ENCODE measurements at places on chromosomes 12 and 14.

GRCh38 chr14:54711312-54711711, 144.4 kb downstream of the SAMD4A start:
- no peak for DNase-seq

- no peak for DNase-seq
Observed at GRCh38 chr12:174124-174523, 39.8 kb downstream of the SLC6A12 start.

DNA sequence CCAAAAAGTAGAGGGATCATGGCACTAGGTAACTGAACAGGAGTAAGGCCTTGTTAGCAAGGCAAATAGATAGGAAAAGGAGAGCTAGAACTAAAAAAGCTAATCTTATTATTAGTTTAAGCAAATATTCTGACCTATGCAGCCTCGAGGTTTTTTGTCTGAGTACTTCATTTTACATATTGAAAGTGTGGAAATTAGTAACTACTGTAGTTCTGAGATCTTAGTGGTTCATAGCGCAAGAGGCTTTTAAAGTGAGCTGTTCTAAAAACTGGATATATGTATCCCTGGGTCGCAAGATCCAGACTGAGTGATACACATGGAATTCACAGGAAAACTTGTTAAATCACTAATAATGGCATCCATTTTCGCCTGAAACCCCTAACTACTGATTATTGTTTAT, 411.0 kb upstream of the SOX5 start:
- DNase-seq, result no peak

DNA sequence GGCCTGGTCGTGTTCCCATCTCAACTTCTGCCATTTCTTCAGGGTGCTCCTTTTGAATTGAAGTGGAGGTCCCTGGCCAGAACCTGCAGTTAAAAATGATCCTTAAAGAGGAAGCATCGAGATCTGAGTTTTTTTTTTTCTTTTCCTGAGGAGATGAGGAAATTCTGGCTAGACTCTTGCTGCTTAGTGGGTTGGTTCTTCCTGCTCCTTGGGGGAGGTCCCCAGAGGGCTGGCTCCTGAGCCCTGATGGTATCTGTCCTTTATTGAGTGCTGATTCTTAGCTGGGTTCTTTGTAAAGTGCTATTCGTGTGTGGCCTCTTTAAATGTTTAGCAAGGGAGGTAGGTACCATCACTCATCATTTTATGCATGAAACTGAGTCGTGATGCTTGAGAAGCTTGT, 11.7 kb downstream of the PELI2 start:
- DNase-seq, result no peak

DNA sequence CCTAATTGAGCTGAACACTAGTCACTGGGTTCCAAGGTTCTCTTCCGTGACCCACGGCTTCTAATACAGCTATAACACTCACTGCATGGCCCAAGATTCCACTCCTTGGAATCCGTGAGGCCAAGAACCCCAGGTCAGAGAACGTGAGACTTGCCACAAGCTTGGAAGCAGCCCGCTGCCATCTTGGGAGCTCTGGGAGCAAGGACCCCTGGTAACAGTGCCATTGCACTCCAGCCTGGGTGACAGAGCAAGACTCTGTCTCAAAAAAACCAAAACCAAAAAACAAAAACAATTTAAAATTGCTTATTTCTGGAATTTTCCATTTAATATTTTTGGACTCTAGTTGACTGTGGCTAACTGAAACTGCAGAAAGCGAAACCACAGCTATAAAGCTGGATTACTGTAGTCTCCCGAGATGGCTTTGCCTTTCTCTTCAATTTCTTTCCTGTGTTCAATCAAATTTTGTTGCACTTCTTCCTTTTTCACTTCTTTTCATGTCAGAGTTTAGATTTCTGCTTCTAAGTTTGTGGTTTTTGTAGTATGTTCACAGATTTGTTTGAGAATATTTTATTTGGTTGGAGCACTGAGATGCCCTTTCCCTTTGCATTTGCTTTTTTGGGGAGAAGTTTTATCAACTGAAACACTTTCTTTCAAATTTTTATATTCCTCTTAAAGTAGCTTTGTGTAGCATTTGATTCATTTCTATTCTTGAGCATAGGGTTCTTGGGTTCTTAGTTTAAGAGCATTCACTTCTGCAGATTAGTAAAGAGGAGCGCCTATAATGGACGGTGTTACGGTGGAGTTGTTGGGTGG, 44.6 kb downstream of the DDHD1 start:
- no peak for DNase-seq

GRCh38 chr12:12721176-12721751, 4.1 kb downstream of the CDKN1B start:
- DNase-seq, result no peak

GRCh38 chr14:68359837-68360552, 432.9 kb downstream of the ZFP36L1 start:
- no peak for DNase-seq

GRCh38 chr14:67928375-67928774, 108.8 kb downstream of the RAD51B start:
- no peak for DNase-seq

GRCh38 chr14:35286707-35287106, 5.5 kb upstream of the PSMA6 start:
- no peak for DNase-seq

DNA sequence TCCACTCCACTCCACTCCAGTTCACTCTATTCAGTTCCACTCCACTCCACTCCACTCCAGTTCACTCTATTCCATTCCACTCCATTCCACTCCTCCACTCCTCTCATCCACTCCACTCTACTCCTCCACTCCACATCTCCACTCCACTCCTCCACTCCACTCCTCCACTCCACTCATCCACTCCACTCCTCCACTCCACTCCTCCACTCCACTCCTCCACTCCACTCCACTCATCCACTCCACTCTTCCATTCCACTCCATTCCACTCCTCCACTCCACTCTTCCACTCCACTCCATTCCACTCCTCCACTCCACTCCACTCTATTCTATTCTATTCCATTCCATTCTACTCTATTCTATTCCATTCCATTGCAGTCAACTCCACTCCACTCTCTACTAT, 9.8 kb downstream of the SERPINA5 start:
- DNase-seq, result no peak

- DNase-seq, result no peak
Observed at GRCh38 chr12:49972129-49972528, 618 bp upstream of the AQP6 start.

DNA sequence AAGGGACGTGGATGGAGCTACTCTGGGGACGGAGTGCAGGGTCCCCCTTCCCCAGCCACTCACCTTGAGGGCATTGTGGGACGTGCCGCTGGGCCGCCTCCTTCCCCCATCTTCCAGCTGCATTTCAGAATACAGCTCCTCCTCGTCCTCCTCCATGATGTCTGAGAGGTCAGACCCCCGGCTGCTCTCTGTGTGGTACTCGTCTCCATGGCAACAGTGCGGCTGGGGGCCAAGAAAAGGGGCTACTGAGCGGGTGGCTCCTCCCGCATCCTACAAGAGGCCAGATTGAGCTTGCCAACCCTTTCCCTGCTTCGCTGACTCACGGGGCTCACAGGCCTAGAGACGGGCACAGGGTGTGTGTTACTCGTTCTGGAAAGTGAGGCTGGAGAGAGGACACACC, 90.4 kb downstream of the PIWIL1 start:
- DNase-seq, result no peak

GRCh38 chr12:24756479-24757024, 192.3 kb downstream of the BCAT1 start:
- DNase-seq, result no peak

- DNase-seq, result no peak
Observed at GRCh38 chr14:58660407-58660806, 22.6 kb downstream of the DACT1 start.

DNA sequence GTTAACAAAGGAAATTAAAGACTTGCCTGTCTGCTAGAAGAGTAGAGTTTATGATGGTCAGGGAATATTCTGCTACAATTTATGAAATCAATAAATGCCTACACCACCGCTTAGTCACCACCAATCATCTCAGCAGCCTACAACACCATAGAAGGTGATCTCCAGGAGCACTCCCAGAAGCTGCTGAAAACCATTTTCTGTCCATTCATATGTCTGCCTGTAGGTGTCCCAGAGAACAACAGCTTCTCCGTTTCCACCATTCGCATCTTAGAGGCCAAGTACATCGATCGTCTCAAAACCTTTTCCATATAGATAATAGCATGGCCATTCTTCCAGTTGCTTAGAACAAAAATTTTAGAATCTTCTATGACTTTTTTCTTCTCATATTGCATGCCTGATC, 303.4 kb downstream of the KCNC2 start:
- no peak for DNase-seq

DNA sequence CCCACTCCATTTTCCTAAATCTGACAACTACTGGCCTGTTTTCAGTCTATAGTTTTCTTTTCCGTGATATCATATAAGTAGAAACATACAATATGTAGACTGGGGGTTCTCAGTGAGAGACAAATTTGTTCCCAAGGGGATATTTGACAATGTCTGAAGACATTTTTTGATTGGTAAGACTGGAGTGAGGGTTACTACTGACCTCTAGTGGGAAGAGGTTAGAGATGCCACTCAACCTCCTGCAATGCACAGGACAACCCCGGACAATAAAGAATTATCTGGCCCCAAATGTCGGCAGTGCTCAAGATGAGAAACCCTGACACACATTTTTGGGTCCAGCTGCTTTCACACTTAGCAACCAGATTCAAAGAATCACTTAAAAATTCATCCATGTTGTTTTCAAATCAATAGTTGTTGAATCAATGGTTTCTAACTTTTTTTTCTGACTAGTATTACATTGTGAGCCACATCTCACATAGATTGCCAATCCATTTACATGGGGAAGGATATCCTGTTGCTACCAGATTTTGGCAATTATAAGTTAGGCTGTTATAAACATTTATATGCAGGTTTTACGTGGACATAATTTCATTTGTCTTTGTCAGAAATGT, 307.1 kb downstream of the RPL10L start:
- no peak for DNase-seq

DNA sequence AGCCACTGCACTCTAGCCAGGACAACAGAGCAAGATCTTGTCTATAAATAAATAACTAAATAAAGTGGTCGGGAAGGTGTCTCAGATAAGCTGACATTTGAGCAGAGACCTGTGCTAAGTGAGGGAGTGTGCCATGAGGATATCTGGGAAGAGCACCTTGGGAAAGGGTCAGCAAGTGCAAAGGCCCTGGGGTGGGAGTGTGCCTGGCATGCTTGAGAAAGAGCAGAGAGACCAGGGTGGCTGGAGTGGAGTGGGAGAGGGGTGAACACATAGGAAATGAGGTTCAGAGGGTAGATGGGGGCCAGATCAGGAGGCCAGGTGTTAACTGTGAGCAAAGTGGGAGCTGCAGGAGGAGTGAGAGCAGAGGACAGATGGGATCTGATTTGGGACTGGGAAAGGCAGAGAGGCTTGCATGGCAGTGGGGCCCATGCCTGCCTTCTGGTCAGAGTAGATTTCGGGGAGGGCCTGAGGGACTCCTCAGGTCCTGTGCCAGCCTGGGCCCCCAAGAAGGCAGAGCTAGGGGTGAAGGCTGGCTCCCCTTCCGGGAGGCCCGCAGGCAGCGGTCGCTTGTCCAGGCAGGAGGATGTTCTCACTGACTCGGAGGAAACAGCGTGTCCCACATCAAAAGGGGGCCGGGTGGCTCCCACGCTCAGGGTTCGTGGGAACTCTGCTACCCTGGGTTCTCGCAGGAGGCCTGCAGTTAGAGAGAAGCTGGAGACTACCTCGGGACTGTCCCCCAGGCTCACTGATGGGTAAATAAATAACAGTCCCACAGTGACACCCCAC, 32.6 kb downstream of the DTX1 start:
- DNase-seq, result peak; percentile 29

DNA sequence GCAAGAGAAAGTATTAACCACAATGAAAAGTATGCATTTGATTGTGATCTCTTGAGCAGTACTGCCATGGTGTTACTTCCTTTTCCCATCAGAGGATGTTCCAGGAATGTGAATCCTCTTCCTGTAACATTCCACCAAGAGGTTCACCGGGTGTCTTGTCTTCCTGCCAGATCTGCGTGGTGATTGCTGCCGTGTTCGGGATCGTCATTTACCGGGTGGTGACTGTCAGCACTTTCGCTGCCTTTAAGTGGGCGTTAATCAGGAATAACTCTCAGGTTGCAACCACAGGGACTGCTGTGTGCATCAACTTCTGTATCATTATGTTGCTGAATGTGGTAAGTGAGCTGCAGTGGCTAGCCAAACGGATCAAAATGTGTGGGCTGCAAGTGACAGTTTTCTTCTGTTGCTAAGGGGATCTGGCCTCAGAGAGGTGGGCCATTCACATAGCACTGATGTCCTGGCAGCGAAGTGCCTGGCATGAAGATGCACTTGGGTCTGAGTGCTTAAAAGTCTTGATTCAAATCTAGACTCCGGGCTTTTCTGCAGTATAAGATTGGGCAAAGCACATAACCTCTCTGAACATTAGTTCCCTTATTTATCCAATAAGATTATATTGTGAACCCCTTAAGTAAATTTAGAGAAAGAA, 123.4 kb downstream of the SLC5A8 start:
- no peak for DNase-seq

GRCh38 chr14:54339771-54340170, 57.0 kb upstream of the CDKN3 start:
- DNase-seq, result no peak

GRCh38 chr14:78405079-78405856, 235.1 kb downstream of the NRXN3 start:
- no peak for DNase-seq
